Activated T-helper 1 cell treated with anti-CD3 and anti-CD28 coated beads, Interleukin-2, amount 50 U/mL, for 16 hours (primary cell): ENCODE measurements at places on chromosomes 4 and X.

- DNase-seq, result no peak
Observed at GRCh38 chrX:24877854-24878650, 137.7 kb downstream of the ARX start.

GRCh38 chr4:123198706-123199105, 197.9 kb upstream of the SPRY1 start:
- DNase-seq, result no peak

GRCh38 chrX:149910178-149910695, 19.1 kb upstream of the HSFX4 start:
- DNase-seq, result no peak

DNA sequence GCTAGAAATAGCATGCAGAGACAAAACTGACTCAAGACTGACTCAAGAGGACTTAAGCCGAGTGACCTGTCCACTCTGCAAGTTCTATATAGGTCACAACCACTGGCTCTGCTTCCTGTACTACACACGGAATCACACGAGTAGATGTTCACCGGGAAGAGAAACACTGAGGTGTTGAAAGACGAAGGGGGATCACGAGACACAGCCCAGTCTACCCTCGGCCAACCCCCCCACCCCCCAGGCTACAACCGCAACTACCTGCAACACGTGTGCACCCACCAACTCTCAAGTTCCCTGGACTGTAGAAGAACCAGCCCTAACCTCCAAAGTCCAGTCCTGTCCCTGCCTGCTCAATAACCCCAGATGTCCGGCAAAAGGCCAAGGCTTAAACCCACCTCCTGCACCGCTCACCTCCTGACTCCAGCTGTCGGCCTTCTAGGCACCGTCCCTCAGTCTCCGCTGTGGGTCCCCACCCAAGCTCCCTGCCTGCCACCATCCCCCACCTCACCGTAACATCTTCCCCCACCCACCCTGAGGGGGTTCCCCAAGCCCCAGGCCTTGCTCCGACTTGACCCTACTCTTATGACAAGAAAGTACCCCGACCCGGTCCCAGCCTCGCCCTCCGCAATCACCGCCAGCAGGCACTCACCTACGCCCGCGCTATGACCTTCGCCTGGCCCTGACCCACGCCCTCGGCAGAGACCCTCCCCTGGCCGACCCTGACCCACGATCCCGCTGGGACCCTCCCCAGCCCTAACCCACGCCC, 739 bp downstream of the GAK start:
- DNase-seq, result no peak

- DNase-seq, result no peak
Observed at GRCh38 chr4:169100670-169101101, 90.6 kb upstream of the CBR4 start.
